Activated CD8-positive, alpha-beta memory T cell treated with anti-CD3 and anti-CD28 coated beads for 48 hours (primary cell): ENCODE measurements at places on chromosomes 7 and 10.

- DNase-seq: no peak
Measured at GRCh38 chr7:22219739-22220493, 137.0 kb downstream of the RAPGEF5 start.

- no peak for DNase-seq
Measured at GRCh38 chr7:127820732-127821085, 168.7 kb downstream of the SND1 start.

GRCh38 chr7:158572000-158572828 lies 15.4 kb downstream of the PTPRN2 start:
- no peak for DNase-seq

- DNase-seq: no peak
Measured at GRCh38 chr7:51035716-51036115, 253.0 kb upstream of the GRB10 start.

DNA sequence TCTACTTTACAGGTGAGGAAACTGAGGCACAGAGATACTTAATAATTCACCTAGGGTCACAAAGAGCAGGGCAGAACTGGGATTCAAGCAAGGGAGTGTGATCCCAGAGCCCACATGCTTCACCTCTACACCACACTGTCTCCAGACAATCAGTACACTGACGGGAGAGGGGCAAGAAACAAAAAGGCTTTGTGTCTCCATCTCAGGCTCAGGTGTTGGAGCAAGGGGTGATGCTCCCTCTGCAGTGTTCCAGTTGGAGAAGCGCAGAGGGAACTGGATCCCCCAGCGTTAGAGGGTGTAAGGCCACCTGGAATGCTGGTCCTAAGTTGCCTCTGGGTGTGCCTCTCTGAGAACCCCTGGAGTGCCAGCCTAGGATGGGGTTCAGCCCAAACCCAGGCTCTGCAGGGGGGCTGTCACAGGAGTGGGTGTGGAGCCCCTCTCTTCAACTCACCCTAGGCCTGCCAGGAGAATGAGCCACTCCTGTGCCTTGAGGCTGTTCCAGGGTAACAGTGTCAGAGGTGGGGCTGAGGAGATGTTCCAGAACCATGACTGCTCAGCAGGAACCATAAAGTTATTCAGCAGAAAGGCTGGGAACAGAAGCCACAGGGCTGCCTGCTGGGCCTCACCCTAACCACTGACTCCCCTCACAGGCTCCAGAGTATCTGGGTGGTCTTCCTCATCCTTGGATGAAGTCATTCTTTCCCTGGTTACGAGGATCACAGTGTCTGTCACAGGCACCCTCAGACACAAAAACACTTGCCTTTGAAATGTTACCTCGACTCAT lies 5.5 kb downstream of the RBP4 start:
- no peak for DNase-seq

- DNase-seq: no peak
Measured at GRCh38 chr7:155721056-155721455, 76.6 kb downstream of the RBM33 start.

DNA sequence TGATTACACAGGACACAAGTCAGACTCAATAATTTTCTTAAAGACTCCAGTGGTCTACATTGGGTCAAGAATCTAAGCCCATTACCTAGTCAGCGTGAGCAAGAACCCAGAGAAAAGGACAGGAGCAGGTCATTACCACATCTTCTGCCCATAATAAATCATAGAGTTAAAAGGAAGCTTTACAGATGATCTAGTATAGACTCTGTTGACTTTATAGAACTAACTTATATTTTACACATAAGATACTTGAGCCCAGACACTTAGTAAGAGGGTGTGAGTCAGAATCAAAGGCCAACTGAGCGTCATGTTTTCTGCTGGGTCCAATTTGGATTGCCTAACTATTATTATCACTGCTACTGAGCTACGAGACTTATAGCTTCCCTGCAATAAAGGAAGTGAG lies 206.1 kb upstream of the NPSR1 start:
- no peak for DNase-seq

DNA sequence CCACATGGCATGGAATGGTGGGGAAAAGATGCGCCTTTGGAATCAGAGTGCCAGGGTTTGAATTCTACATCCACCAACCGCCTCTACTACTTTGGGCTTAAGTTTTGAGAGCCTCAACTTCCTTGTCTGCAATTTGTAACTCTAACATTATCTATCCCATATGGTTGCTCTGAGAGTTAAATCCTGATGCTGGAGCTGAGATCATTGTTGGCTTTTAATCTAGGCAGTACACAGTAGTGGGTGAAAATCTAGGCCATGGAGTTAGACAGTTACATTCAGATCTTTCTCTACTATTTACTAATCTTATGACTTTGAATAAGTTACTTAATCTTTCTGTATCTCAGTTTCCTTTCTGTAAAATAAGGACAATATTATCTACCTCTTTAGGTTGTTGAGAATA lies 149.7 kb upstream of the AOAH start:
- DNase-seq: no peak

DNA sequence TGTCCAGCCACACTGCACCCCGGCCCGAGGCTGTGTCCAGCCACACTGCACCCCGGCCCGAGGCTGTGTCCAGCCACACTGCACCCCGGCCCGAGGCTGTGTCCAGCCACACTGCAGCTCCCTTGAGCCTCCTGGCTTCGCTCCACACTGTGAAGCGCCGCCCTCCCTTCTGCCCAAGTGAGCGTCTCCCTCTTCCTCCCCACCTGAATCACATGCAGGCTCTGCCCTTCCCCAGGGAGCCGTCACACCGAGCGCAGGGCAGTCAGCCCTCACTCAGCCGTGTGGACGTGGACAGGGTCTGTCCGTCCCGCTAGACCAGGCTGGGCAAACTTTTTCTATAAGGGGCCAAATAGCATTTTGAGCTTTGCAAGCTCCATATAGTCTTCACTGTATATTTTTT lies 27.6 kb downstream of the CFAP46 start:
- no peak for DNase-seq
